Prostate gland (tissue), 2 donors: ENCODE measurements at places on chromosomes 4 and X.

- peak; percentile 77 for DNase-seq
These were observed 172 bp upstream of the HSPA4L start for GRCh38 chr4:127782025-127782274.

- no peak for DNase-seq
These were observed 63.8 kb downstream of the PTPN13 start for GRCh38 chr4:86657910-86658309.

- no peak for DNase-seq
These were observed 199.2 kb downstream of the DCTD start for GRCh38 chr4:182717788-182718583.

- no peak for DNase-seq
These were observed 60.7 kb upstream of the S100G start for GRCh38 chrX:16589211-16589610.

- DNase-seq: no peak
These were observed 138.0 kb upstream of the USP9X start for GRCh38 chrX:40947276-40947675.

GRCh38 chr4:178258603-178259002 lies 816.4 kb upstream of the AGA start:
- no peak for DNase-seq

DNA sequence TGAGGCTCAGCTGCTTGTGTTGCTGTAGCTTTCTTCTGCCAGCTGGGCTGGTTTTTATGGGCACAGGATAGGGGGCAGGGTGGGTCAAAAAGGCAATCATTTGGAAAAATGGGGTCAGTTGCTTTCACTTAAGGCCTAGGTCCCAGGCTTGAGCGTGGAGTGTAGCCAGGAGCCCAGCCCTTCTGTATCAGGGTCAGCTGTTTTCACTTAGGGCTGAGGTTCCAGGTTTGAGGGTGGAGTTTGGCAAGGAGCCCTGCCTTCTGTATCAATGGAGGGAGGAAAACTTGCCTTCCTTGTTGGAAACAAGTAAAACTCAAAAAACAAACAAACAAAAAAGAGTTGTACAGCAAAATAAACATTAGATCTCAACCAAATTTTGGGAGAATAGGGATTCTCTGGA lies 37.0 kb upstream of the UGT8 start:
- DNase-seq: no peak
